ENCODE measurements at places on chromosomes 7 and 10.
A peak's percentile ranks its signal among the peaks of the same experiment; 100 is the strongest.

DNA sequence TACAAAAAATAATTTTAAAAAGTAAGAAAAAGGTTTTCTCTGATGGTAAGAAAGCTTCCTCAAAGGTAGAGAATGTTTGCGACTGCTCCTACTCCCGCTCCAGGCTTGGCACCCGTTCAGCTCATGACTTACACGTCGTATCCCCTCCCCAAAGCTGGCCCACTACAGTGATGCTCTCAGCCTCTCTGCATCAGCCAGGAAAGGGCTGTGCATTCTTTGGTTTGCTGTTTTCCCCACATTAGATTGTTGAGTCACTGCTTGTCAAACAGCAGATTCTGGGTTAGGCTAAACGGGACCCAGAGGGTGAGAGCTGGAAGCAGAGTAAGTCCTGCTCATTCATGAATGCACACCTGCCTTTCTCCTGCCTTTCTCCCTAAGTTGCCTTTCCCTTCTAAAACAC lies 54.7 kb upstream of the NMT2 start:
- DNase-seq = no peak

- no peak for DNase-seq
Measured at GRCh38 chr10:34107626-34108516, 707.2 kb downstream of the PARD3 start.

GRCh38 chr10:13371897-13372470 lies 23.9 kb upstream of the SEPHS1 start:
- peak; percentile 43 for DNase-seq

- DNase-seq = no peak
Measured at GRCh38 chr7:154441811-154442210, 389.6 kb downstream of the DPP6 start.

DNA sequence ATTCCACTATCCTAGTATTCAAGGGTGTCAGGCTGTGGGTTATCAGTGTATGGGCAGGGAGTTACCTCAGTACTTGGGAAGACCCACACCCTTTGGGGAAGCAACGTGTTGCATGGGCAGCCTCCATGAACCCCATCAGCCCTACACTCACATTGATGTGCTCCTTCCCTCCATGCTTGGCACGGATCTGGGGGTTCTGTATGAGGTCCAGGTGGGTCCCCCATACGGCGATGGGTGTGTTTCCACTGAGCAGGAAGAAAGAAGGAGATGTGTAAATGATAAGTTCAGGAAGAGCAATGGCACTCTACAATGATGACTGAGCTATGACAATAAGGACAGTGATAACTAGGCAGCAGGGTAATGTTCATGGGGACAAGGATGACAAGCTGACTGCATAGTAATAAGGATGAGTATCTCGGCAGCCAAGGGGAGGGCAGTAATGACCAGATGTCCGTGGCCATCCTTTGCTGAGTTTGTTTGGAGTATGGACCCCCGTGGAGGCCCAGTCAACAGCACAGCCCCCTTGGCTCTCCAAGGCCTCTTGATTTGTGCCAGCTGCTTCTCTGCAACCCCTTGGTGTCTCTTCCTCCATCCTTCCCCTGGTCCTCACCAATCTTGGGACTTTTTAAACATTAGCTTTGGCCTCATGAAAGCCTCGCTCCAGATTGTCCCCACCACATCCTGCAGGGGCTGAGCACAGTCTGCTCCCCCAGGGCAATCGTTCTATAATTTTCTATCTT lies 394.2 kb downstream of the PLXNA4 start:
- no peak for DNase-seq

- no peak for DNase-seq
Measured at GRCh38 chr10:132163278-132163765, 23.4 kb upstream of the DPYSL4 start.

DNA sequence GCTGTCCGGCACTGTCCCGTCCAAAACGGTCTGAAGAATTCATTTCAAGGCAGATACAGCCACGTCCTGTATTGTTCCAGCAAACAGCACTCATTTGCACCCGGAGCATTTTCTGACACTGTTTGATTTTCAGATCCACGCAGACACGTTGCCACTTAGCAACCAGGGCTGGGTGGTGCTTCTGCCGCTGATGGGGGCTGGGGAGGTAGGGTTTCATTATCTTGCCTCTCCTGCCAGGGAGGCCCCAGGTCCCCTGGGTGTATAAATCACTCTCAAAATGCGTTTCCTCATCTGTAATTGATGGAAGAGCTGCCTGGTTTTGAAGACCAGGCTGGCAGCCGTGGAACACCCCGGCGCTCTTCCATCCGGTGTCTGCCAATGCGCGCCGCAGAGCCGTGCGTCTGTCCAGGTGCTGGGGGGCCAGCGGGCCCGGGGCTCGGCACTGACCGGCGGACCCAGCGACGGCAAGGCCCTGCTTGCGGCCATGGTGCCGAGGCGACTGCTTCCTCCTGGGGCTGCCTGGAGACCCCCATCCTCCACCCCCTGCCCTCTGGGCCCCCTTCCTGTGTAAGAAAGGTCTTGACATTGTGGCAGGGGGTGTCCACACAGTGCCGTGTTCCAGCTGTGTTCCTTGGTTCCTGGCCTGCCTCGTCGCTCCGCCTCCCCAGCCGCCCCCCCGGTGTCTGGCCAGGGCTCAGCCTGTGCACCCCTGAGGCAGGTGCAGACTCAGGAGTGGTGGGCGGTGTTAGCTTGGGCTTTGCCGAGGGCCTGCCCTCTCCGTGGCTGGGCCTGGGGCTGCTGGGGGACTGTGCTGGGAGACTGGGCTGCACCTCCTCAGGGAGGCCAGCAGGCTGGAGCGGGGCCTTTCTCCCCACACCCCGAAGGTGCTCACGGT lies 16.6 kb downstream of the ADGRA1 start:
- DNase-seq = no peak

DNA sequence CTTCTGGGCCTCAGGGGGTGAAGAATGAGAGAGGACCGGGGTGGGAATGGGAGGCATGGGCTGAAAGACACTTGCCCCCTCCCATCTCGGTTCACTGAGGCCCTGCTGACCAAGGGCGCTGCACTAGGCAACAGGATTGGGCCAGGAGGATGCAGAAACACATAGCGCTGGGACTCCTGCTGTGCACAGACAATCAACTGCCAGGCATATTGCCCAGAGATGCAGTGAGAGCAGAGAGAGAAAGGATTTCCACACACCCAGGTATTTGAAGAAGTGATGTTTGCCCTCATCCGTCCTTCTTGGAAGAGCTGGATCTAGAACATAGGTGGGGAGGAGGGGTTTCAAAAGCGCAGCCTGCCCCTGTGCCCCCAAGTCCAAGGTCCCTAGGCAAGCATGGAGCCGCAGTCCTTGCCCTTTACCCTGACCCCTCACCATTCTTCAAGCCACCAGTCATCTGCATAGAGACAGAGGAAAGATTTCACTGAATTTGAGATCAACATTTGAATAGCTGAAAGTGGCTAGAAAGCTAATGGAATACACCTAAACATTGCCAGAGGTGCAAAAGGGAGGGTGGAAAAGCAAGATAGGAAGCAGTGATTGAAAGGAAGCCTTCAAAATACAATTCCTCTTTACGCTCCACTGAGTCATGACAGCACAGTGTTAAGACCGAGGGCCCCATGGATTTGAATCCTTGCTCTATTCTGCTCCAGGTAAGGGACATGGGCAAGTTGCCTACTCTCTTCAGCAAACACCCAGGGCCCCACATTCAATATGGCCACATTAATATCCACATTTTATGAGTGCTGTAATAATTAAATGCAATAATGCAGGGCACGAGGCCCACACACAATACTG lies 44.2 kb upstream of the TNS3 start:
- DNase-seq = no peak

GRCh38 chr7:18508443-18509427 lies 13.2 kb downstream of the HDAC9 start:
- no peak for DNase-seq

DNA sequence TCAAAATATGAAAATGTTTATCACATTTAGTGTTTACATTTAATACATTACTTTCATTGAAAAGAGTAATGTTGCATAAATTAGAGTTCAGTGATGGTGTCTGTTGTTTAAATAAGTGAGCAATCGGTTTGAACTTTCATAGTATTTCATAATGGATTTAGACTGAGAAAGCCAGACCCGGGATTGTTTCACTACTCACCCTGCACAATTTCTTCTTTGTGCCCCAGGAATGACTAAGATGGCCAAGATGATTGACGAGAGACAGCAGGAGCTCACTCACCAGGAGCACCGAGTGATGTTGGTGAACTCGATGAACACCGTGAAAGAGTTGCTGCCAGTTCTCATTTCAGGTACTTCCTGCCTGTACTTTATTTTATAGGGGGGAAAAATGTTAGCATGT lies 74.6 kb downstream of the VCL start:
- DNase-seq = no peak

- no peak for DNase-seq
Measured at GRCh38 chr10:77401683-77402082, 235.9 kb downstream of the KCNMA1 start.

DNA sequence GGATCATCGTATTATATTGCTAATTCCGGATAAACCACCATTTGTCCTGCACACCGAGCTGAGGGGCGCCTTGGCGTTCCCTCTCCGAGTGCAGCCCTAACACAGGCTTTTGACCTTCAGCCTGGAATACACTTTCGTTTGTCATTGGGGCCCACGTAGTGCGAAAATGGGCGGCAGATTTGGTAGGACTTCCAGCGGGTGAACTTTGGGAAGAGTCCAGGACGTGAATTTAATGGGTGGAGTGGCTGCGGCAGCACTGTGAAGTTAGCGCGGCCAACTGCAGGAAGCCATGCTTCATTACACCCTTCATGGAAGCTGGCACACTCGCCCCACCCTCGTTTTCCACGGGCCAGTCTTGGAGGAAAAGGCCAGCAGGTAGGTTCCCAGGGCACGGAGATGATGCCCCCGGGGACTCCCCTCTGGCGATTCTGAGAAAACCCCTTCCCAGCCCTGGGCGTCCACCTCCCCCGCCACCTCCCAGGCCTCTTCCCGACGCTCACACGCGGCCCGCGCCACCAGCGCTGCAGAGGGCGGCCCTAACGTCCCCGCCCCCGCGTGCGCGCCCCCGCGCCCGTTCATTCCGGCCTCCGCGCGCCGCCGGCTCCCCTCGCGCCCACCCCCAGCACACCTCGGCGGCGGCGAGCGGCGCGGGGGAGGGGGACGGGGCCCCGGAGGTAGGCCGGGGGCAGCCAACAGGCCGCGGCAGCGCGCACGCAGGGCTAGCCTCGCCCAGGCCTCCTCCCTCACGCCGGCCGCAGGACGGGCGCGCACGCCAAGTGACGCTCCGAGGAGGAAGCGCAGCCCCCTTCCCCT lies at the start of gene MLLT10:
Gene MLLT10 (plus strand): TSS at position 766 of the 813 bp plus-strand sequence. CDS start 413 bp downstream, outside the sequence.
- DNase-seq = peak; percentile 81

DNA sequence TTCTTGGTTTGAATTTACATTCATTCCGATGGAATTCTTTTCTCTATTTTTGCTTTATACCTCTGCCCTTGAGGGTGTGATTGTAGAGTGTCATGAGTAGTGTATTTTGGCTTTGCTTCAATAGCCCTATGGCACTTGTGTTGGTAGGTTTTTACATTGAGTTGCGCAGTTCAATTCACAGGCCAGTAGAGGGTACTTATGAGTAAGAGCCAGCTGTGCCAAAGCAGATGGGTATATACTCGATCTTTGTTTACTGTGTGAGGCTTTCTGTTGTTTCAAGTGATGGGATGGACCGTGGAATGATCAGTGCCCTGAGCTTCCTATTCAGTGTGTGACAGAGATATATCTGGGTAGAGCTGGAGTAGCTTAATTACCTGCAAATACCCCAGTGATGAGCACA lies 4.3 kb upstream of the AKR1C3 start:
- DNase-seq = no peak

GRCh38 chr7:26365077-26365900 lies 73.6 kb downstream of the SNX10 start:
- DNase-seq = no peak

GRCh38 chr7:133570321-133570720 lies 317.4 kb downstream of the EXOC4 start:
- DNase-seq = no peak

DNA sequence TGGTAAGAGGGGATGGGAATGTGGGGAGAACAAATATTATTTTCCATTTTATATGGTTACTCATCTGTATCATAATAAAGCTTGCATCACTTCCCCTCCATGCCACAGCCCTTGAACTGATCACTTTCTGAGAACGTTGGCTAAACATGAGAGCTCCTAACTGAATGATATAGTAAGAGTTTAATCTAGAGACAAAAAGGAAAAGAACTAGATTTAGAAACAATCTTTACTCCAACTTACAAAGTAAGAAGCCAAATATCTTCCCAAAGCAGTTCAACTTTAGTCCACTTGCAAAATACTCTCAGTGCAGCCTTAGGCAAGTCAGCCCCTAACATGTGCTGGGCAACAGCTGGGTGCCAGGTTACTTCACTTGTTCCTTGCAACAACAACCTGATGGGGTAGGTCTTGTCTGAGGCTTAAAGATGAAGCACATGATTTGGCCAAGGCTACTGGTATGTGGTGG lies 20.3 kb downstream of the SMURF1 start:
- no peak for DNase-seq

DNA sequence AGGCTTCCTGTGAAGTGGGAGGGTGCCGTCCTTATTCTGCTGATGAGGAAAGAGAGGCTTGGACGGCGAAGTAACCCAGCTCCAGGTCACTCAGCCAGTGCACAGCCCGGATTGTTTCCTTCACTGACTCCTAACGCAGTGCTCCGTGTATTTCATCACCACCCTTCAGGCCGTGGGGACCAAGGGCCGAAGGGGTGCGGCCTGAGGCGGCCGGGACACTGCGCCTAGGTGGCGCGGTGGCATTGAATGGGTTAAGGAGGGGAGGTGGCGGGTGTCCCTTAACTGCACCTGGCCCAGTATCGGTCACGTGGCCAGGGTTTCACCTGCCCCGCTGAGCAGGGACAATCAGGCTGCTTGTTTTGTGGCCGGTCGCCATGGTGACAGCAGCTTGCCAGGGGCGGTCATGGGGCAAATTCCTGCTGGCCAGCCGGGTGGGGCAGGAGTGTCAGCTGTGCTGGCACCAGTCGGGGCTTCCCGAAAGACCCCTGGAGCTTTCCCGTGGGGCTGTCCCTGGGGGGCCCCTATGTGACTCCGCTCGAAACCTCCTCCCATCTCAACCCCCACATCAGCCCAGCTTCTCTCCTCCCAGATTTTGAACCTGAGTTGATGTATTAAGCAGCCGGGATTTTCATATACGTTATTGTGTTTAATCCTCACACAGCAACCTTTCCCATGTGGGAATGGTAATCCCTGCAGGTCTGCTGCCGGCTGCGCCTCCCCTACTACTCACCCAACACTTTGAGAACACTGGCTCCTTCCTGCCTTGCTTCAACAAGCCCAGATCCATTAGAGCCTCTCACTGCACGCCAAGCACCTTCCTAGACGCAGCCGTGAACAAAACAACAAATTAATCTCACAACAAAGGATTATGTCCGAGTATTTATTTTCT lies 4.4 kb upstream of the ABHD11 start:
- no peak for DNase-seq

- peak; percentile 50 for DNase-seq
Measured at GRCh38 chr10:117216611-117217195, 19.4 kb downstream of the KCNK18 start.

- no peak for DNase-seq
Measured at GRCh38 chr10:33352175-33352574, 17.7 kb upstream of the NRP1 start.

GRCh38 chr10:77541247-77541646 lies 96.4 kb downstream of the KCNMA1 start:
- no peak for DNase-seq

Measured in stimulated activated CD8-positive, alpha-beta memory T cell treated with anti-CD3 and anti-CD28 coated beads, Interleukin-2, amount 100 ng/mL, for 1 hour (primary cell).